Fibroblast of lung (primary cell): ENCODE measurements at places on chromosomes 6 and 20.

GRCh38 chr6:70409216-70409615, 4.1 kb upstream of the FAM135A start:
- DNase-seq, result no peak

DNA sequence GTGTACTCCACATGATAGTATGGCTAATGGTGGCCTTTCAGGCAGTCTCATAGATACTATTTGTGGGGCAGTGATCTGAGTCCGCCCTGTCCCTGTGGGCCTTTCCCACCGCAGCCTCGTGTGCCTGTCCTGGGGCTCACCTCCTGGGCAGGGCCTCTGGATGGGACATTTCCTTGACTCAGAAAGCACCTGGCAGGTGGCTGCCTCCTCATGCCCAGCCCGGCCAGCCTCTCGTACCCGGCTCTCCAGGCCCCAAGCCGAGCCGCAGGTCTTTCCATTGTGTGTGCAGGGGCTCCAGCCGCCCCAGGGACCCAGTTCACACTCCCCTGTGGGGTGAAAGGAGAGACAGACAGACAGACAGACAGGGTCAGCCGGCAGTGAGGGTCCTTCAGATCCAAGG, 38.3 kb downstream of the RSPO4 start:
- DNase-seq, result no peak

- no peak for DNase-seq
These were observed 26.2 kb upstream of the BMP7 start for GRCh38 chr20:57292611-57293010.

DNA sequence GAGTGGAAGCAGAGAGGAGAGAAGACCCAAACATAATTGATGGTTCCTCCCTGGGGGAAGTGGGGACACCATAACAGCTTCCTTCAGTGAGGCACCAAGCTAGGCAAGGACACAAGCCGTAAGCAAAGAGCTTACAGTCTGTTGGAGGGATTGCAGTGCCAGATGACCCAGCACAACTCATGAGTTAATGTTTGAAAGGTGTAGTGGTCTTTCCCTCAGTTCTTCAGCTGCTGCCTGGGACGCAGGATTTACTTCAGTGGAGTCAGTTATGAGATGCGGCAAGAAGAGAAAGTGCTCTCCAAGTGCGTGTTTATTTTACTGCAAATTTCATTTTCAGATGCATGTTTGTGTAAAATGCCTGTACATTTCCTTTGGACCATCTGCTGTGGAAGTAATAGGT, 38.7 kb upstream of the SLC17A4 start:
- DNase-seq, result no peak

DNA sequence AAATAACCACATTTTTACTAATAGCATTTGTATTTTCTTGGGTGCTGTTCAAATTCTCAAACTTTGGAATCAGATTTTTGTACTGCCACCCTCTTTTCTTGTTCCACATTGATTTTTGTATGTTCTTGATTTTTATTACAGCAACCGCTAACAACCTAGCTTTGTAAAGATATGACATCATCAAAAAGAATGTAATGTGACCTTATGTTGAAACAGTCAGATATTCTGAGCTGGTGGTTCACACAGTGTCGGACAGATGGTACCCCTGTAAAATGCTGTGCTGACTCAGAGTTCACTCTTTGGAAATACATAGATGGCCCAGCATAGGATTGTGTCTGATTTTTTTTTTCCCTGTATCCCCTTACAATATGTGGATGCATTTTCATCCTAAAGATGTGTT, 118.9 kb downstream of the QKI start:
- peak; percentile 93 for DNase-seq
